GM12878 (cell line): ENCODE measurements at places on chromosomes 6 and 20.

- no peak for DNase-seq
Measured at GRCh38 chr20:49695830-49696229, 17.8 kb downstream of the B4GALT5 start.

GRCh38 chr20:63625771-63626423 lies 1.0 kb downstream of the GMEB2 start:
- DNase-seq: no peak

- no peak for DNase-seq
Measured at GRCh38 chr6:126167726-126168125, 172.2 kb upstream of the CENPW start.

DNA sequence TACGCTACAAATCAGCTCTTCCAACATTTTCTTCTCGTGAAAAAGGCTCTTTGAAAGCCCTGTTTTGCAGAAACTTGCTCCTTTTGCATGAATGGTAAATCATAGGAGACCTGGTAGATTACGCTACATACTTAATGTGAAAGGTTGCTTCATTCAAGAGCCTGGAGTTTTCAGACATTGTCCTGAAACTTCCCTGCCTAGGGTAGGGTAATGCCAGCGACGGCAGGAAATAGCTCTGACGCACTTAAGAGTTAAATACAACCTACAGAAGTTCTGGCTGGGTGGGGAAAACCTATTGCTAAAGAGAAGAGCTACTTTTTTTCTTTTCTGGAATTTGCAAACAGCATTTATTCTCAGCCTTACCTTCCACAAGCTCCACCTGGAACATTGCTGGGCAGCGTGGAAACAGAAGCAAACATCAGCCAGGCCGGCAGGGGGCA lies 144.5 kb downstream of the LPA start:
- DNase-seq: no peak

GRCh38 chr6:36657942-36658544 lies 20.5 kb upstream of the CDKN1A start:
- DNase-seq: no peak

GRCh38 chr20:17646209-17646960 lies 35.7 kb downstream of the RRBP1 start:
- DNase-seq: no peak

DNA sequence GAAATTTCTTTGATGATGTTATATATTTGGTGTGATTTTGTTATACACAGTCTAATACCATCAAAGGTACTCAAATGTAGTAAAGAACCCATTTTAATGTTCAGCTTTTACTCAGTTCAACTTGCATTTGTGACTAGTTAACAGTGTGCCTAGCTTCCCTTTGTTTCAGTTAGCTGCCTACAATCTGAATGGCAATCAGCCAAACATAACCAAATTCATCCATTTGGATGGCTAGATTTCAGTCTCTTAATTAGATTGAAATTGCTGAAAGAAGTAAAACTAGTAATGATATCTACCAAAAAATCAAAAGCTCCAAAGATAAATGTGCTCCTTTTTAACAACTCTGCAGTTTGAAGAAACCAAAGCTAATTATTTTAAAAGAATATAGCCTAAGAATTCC lies 6.9 kb downstream of the EPHA7 start:
- DNase-seq: no peak

DNA sequence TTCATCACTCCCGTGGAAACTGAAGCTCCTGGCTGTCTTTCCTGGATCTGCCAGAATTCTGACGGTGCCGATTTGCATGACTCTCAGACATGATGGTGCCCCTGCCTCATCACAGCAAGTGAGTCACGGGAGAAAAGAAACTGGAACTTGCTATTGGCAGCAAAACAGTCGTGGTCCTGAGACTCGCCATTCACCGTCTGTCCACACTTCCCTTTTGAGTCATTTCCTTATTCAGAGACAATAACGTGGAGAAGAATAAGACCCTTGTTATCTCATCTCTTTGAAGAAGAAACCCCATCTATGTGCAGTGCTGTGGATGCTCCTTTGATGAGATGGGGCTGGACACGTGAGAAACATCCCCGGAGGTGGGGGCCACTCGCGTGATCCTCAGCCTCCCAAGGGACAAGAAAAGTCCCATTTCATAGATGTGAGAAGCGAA lies 4.2 kb downstream of the GPR31 start:
- DNase-seq: peak; percentile 78

DNA sequence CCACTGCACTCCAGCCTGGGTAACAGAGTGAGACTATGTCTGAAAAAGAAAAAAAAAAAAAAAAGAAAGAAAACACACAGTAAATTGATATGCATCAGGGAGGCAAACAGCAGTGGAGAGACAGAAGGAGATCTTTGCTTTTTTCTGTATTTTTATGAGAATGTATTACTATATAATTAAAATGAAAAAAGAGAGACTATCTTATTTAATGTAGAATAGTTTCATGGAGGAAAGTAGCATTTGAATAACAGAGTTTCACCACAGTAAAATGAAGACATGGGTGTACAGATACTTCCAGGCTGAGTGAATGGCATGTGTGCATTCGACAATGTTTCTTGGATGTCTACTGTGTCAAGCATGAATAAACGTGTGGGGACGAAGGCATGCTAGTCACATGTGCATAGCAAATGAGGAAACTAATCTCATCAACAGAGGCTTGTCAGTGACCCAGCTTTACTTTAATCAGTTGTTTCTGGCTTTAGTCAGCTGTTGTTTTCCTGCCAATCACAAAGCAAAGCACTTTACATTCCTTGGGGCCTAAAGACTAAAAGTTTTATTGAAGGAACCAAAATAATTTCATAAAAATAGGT lies 55.5 kb upstream of the ARMH2 start:
- DNase-seq: no peak

DNA sequence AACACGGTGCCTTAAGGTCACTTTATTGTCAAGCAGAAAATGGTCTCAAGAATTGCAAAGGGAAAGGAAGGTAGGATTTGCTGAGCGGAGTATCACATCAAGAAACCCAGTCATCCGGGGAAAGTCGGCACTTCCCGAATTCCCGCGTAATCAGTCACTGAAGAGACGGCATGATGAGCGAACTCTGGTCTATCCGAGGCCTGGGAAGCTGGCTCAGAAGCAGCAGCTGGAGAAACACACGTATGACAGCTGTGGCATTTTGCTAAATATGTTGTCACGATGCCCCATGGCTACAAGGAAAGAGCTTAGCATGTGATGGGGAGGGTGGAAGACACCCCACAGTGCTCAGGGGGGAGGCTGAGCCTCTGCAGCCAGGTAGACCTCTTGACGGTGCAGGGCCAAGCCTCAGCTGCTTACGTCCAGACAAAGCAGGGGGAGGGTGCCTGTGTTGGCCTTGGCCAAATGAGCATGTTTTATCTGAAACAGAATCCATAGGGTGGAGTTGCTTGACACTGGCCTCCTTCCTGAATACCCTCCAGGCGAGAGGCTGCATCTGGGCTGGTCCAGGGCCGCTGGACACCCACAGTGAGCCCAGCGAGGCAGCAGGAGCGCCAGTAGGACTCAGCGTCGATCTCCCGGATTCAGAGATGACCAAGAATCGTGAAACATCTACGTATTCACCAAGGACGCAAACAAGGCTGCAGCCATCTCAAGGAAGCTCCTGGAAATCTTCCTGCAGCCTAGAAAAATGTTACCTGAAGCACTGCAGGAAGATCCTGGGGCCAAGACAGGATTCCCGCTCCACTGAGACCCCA lies 118.8 kb upstream of the AFDN start:
- no peak for DNase-seq

- DNase-seq: no peak
Measured at GRCh38 chr6:155765275-155766194, 309.9 kb upstream of the NOX3 start.

- no peak for DNase-seq
Measured at GRCh38 chr20:18224968-18225568, 63.3 kb upstream of the ZNF133 start.

GRCh38 chr6:38413102-38413800 lies 226.5 kb downstream of the BTBD9 start:
- no peak for DNase-seq

DNA sequence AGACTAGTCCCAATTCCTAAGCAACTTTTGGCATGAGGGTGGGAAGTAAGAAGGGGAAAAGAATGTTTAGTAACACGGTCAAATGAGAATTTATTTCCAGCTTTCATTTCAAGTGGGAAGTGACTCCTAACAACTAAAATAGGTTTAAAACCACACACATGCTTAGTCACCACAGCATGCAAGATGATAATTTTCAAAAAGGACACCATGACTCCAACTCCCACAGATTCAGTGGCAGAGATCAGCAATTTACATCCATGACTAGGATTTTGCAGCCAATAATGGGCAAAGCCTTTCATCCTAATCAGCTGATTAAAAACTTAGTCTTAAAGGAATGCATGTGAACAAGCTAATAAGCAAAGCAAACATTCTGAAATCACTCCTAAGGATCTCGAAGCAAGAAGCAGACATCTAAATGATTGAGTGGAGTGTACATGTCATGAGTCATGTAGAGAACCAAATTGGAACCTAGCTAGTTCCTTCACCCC lies 48.1 kb upstream of the GCLC start:
- no peak for DNase-seq

- DNase-seq: no peak
Measured at GRCh38 chr20:63835021-63835858, 4.2 kb upstream of the ZBTB46 start.

GRCh38 chr6:148964467-148964866 lies 217.6 kb downstream of the UST start:
- DNase-seq: no peak

- peak; percentile 74 for DNase-seq
Measured at GRCh38 chr20:44001667-44002596, 87.3 kb downstream of the TOX2 start.

DNA sequence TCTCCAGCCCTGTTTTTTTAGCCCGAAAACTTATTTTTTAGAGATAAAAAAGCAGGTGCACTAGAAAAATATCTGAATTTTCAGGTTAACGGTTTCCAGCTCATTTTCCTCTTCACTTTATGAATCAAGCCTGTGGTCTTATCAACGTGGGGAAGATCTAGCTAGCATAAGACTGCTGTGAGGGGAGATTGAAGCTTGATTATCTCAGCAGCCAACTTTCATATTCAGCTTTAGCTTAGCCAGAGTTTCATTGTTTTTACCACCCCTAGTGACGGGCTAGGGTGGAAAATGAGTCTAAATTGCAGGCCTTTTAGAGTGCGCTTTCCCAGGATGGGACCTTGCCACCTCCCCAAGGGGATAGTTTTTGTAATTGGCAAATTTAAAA lies 11.9 kb upstream of the RBM38 start:
- DNase-seq: no peak

GRCh38 chr20:2382833-2383232 lies 2.1 kb downstream of the TGM6 start:
- DNase-seq: no peak

DNA sequence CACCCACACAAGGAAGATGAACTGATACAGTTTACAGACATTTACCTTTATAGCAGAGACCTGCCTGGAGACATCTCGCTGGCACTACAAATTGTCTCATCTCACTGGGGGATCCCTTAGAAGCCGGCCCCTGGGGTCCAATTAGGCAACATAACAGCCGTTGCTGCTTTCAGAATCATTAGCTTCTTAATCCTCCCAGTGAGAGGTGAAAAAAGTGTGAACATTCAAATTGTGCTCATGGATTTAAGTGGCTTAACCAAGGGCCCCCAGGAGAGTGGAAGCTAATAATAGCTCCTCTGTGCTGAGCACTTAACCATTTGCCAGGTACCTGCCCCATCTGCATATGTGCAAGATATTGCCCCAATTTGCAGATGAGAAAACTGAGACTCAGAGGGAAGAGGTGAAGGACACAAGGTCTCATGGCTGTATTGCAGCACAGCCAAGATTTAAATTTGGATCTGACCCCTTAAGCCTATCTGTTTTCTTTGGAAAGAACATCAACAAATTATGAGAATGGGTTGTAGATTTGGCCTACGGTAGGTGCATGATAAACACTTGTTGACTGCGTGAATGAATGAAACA lies 101.0 kb downstream of the EYA2 start:
- DNase-seq: peak; percentile 31

- DNase-seq: no peak
Measured at GRCh38 chr6:38959138-38959537, 89.4 kb upstream of the GLP1R start.

GRCh38 chr6:111541026-111541681 lies 58.1 kb upstream of the REV3L start:
- no peak for DNase-seq

- no peak for DNase-seq
Measured at GRCh38 chr6:18388271-18388670, 1.1 kb downstream of the RNF144B start.

GRCh38 chr20:11271319-11271718 lies 597.5 kb upstream of the JAG1 start:
- DNase-seq: no peak

- DNase-seq: no peak
Measured at GRCh38 chr6:133992992-133993680, 40.1 kb downstream of the TBPL1 start.

GRCh38 chr20:25090492-25091429 lies 8.8 kb upstream of the VSX1 start:
- DNase-seq: peak; percentile 27

GRCh38 chr6:13814938-13815575 lies 700 bp upstream of the MCUR1 start:
- DNase-seq: no peak

- DNase-seq: no peak
Measured at GRCh38 chr6:91877994-91878393, 1291.1 kb upstream of the MAP3K7 start.

- DNase-seq: no peak
Measured at GRCh38 chr20:58709013-58709702, 16.6 kb downstream of the NPEPL1 start.
